ENCODE measurements at places on chromosomes 6 and 20.
A peak's percentile ranks its signal among the peaks of the same experiment; 100 is the strongest.

GRCh38 chr6:43054206-43054943, 724 bp upstream of the CUL7 start:
- no peak for DNase-seq

DNA sequence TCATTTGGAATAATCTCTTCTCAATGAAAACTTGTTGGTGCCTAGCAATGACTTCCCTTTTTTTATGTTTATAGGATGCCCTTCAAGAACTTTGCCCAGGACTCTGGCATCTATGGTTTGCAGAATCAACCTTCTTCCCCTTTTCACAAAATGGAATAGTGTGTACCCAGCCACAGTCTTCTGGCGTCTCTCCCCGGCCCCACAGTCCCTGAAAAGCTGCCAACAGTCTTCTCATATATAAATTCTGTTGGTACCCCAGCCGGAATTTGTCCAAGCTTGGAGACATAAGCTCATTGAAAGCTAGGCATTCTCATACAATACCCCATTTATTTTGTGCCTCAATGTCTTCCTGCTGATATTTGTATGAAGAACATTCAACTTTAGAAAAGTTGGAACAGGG, 26.4 kb upstream of the MCM3 start:
- DNase-seq, result no peak

DNA sequence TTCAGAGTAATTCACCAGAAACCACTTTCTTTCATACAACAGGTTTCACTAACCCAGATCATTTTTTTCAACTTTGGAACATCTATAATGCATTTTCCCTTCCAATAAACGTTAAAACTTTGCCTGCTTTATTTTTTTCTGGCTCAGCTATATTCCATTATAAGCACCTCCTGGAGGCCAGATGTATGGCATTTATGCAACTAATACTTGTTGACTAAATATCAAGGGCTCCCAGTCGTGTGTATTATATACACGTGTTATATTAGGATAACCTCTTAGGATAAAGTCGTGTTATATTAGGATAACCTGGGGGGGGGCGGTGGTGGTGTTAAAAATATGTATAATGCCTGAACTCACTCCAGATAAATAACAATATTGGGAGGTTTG, 6.7 kb downstream of the OPN5 start:
- DNase-seq, result no peak

DNA sequence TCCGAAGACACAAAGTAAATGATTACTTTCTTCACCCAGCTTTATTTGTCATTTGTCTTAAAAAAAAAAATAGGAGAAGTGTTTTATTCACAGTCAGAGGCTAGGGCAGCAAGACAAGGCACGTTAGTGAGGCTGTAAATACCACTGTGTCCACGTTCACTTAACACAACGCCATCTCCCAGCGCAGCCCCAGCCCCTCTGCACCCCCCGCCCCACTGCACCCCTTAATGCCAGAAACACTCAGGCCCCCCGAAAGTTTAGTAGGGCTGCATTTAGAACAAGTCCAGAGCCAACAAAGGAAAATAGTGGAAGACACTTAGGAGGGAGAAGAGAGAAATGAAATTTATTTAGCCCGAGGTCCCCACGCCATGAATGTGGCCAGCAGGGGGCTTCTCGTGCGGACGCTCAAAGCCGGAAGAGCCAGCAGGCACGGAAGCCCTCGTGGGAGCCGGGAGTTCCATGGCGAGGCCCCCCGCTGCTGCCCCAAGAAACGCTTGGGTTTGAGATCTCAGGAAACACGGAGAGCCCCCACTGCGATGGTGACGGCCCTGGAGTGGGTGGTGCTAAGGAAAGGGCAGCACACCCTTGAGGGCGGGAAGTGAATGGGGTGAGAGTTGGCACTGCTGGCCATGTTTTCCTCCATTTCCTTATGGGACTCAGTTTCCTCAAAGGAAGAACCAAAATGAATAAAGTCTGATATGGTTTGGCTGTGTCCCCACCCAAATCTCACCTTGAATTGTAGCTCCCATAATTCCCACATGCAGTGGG, 50.2 kb downstream of the IYD start:
- DNase-seq, result peak; percentile 76

GRCh38 chr6:129029778-129030177, 146.8 kb downstream of the LAMA2 start:
- no peak for DNase-seq

DNA sequence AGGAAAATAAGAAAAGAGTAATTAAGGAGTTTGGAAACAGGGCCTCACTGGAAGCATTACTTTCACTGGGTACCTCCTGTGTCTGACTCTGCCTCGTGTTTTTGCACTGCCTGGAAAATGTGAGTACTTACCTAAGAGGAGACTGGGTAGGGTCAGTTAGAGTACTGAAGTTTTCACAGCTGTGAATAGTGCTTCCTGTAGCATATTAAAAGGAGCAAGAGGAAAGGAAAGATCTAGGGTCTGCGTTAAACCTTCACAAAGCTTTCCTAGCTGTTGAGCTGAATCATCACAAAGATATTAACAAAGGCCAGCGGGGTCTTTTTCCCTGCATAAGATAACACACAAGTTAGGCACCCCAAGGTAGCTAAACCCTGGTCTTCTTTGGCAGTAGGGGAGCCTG, 82.3 kb downstream of the MLIP start:
- DNase-seq, result no peak

- DNase-seq, result no peak
These were observed 260.0 kb downstream of the C6orf118 start for GRCh38 chr6:165049362-165049761.

DNA sequence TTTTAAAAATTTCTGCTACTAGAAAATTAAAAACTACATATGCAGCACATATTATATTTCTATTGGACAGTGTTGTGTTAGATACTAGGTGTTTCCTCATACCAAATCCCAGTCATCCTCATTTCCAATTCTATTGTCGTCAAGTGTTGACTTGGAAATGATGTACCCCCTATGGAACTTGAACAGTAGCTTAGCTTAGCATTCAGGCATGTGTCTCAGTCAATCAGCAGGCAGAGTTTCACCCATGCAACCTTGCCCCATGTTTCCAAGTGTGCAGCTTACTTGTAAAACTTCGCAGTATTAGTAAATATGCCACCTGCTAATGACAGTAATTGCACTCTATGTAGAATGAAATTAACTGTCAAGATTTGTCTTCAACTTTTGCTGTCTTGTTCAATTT, 59.5 kb downstream of the SAMD3 start:
- no peak for DNase-seq
